ENCODE measurements at places on chromosomes 7 and 10.

DNA sequence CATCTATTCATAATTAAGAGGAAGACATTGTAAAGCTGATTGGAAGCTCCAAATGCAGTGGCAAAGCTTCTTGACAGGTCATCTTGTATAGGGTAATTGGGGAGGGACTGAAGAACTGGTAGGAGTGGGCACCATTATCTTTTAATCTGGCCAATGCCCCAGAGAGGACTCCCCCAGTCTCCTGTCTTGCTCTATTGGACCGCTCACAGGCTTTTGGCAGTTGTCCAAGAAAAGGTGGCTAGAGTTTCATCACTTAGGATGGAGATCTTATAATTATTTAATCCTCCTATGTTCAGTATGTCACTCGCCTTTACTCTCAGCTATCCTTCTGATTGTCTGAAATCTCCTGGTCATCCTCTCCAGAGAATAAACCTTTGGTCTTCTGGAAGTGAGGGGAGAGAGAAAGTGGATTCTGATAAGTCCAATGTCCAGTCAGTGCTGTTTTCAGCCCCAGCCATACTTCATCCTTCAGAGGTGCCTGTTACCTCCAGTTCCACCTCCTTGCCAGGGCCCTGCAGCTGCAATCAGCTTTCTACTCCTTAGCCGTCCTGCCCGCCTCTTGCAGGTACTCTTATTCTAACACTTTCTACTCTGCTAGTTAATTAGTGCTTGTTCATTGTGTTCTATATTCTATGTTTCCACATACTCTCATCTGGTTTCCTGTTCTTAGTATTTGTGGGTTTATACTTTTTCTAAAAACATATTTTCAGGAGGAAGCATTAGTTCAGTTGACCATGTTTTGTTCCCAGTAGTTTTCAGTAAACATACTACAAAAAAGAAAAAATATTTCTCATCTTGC, 241.6 kb downstream of the NSUN6 start:
- no peak for DNase-seq

DNA sequence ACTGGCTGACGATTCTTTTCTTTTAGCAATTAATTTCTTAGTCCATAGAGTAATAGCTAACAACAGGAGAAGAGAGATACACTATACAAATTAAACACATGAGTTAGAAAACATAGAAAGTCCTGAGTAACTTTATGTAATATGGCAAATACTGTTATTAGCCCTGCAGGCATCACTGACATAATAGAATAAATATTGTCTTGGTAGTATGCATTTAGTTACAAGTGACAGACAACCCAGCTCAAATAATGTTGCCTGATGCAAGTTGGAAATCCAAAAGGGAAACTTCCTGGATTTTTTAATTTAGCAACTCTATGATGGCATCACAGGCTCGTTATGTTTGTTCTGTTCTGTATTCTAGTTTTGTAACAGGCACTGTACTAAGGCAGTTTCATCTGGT, 95.1 kb downstream of the DKK1 start:
- DNase-seq = no peak

GRCh38 chr7:2540641-2541051, 14.7 kb downstream of the BRAT1 start:
- no peak for DNase-seq

GRCh38 chr7:77258014-77258413, 58.4 kb upstream of the FGL2 start:
- no peak for DNase-seq

DNA sequence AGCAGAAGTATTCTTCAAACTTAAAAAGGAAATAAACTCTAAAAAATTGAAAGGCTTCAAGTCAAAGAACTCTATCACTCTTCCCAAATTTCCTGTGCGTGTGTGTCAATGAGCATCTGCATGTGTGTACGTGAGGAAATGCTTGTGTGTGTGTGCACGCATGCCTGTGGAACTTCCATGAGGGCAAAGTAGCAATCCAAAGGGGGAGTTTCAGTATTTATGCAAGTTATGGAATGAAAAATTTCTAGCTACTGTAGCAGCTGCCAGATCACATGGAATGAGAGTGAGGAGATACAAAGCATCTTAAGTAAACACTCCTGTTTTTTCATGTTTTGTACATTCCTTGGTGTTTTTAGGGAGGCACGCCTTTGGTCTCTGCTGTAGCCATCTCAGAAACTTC, 152.6 kb downstream of the RAPGEF5 start:
- no peak for DNase-seq

GRCh38 chr10:35204650-35205319, 78.1 kb downstream of the CREM start:
- no peak for DNase-seq

DNA sequence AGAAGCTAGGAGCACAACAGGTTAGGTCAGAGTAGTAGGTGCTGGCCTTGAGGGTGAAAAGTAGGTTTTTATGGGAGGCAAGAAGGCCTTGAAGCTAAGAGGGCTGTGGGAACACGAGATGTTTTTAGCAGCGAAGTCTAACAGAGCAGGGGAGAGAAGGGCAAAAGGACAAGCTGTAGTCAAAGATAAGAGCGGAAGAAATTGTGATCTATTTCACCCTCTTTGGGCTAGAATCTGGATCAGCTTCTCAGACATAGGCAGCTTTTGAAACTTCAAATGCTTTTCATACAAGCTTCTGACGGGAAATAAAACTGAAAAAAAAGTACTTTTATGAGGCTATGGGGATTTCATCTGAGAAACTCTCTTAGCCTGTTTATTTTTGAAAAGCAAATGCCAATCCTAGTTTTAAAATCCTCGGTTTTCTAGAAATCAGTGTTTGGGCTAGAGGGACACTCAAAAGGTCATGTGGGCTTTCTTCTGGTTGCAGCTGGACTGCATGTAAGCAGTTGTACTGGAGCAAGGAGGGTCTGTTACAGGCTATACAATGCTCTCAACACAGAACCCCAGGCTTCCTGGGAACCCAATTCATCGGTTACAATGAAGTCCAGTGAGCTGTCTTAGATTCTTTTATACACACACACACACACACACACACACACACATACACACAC, 83.6 kb downstream of the RNF216 start:
- no peak for DNase-seq

GRCh38 chr7:149010451-149010850, 17.9 kb downstream of the PDIA4 start:
- no peak for DNase-seq

GRCh38 chr7:48380921-48381320, 209.7 kb downstream of the ABCA13 start:
- no peak for DNase-seq

DNA sequence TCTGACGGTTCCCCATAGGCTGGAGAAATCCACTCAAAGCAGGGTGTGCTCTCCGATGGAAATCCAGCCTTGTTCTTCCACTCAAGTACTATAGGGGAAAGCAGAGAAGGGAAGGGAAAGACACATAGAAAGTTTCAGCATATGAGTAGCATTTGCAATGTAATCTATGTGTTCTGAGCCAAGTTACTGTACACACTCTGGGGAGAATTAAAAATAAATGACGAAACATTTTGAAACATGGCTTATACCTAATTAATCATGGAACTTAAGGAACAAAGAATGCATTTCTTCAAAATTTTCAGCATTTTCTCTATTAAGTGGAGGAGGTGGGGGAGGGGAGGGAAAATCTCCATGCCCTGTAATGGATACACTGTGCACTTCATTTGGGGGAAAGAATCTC, 198.1 kb upstream of the HABP2 start:
- no peak for DNase-seq

DNA sequence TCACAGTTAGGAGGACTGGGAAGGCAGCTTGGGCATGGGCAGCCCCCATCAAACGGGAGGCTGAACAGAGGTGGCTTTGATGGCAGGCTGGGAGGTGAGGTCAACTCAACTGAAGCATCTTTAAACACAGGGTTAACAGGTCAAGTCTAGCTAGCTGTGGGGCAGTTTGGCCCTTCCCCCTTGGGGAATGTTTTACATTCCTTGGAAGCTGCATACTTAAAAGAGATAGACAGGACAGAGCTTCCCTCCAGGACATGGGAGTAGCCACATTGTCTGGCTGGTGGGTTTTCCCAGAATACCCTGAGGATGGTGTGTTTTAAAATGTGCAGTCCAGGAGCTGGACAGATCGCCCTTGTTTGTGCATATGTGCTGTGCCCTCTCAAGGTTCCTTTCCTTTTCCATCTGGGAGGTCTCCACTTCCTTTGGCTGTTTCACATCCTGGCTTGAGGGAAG, 6.8 kb upstream of the RASSF4 start:
- DNase-seq = no peak

DNA sequence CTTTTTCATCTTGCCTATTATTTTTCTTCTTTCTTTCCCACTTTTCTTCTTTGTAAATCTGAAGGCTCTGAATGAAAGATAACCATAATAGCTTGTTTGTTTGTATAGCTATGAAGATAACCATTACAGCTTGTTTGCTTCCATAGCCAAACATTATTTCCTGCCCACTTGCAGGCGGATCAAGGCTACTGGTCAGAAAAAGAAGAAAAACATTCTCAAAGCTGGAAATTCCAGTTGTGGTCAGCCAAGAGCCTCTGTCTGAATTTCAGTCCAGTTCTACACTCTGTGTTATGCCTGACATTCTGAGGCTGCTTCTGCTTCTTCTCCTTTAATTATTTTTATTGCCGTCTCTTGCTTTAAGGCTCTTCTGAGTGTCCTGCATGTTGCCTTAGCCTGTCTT, 48.9 kb downstream of the TMEM178B start:
- DNase-seq = no peak

DNA sequence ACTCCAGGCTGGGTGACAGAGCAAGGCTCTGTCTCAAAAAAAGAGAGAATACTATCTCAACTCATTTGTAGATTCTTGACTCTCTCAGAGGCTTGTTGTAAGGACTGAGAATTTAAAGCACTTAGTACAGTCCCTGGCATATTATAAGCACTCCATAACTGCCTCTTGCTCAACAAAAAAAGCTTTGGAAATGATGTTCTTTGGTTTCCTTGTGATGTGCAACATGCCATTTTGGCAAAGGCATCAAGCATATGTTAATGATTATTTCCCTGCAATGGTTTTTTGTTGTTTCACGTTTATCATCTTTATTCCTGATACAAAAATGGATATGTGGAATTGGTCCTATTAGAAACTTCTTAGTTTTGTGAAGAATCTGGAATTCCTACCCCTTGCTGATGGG, 15.7 kb downstream of the NOLC1 start:
- no peak for DNase-seq

GRCh38 chr10:68469838-68470237, 1.9 kb downstream of the DNA2 start:
- DNase-seq = no peak

GRCh38 chr7:2701832-2702593, 14.0 kb downstream of the AMZ1 start:
- DNase-seq = no peak

- DNase-seq = no peak
Observed at GRCh38 chr7:76234282-76234584, 32.5 kb downstream of the SRRM3 start.

Data from NCI-H1694 (cell line).